ENCODE measurements at places on chromosomes 3 and 15. TPM values are rescaled to one million over a fixed set of nuclear protein-coding genes. Genes with fewer than 3 reads are reported as not detected.

TRPM1 gene
- total RNA-seq, result under 0.01 TPM

GABRR3 gene
- total RNA-seq, result not detected

ZNF385D gene
- total RNA-seq, result 0.64 TPM

CASR gene
- total RNA-seq, result not detected

ROPN1 gene
- total RNA-seq, result not detected

SLC6A20 gene
- not detected for total RNA-seq

FMN1 gene
- 8.6 TPM for total RNA-seq

SPSB4 gene
- total RNA-seq, result not detected

GCHFR gene
- total RNA-seq, result 2.6 TPM

RPL14 gene
- total RNA-seq, result 209 TPM

SNX22 gene
- 0.32 TPM for total RNA-seq

DUSP7 gene
- 20.9 TPM for total RNA-seq

IQCH gene
- 2.6 TPM for total RNA-seq

LYZL4 gene
- total RNA-seq, result not detected

C15orf62 gene
- total RNA-seq, result under 0.01 TPM

ARL14 gene
- total RNA-seq, result not detected

NLGN1 gene
- 18.1 TPM for total RNA-seq

PARP16 gene
- 3.0 TPM for total RNA-seq

HOMER2 gene
- 1.3 TPM for total RNA-seq

LDHAL6B gene
- total RNA-seq, result not detected

ALDH1L1 gene
- total RNA-seq, result 3.9 TPM

MESP2 gene
- 0.32 TPM for total RNA-seq

Measured in fibroblast of villous mesenchyme (primary cell).